Activated CD4-positive, CD25-positive, alpha-beta regulatory T cell treated with anti-CD3 and anti-CD28 coated beads, Interleukin-2, amount 50 U/mL, for 72 hours (primary cell): ENCODE measurements at places on chromosomes 6 and 20.
A peak's percentile ranks its signal among the peaks of the same experiment; 100 is the strongest.

DNA sequence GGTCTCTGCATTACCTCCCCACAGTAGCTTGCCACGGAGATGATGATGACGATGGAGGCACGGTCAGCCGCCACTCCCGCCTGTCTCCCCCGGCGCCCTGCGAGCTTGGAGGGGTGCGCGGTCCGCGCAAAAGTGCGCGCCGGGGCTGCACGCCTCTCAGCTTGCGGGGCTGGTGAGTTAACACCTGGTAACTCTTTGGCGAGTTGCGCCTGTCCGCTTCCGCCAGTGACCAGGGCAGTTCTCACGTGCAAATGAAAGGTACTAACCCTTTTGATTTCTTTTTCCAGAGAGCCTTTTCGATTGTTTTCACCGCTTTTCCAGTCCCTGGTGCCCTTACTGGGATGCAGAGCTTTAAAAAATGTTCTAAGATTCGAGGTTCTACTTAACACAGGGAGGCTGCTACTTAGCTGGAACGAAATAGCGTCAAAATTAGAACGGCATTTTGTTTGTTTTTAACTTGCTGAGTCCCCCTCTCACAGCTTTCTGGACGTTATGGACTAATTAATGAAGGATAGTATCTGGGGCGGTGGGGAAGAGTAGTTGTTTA is 6.2 kb downstream of the GRIK2 start:
- no peak for DNase-seq

GRCh38 chr6:14763139-14763538 is 482.7 kb upstream of the JARID2 start:
- DNase-seq, result no peak

DNA sequence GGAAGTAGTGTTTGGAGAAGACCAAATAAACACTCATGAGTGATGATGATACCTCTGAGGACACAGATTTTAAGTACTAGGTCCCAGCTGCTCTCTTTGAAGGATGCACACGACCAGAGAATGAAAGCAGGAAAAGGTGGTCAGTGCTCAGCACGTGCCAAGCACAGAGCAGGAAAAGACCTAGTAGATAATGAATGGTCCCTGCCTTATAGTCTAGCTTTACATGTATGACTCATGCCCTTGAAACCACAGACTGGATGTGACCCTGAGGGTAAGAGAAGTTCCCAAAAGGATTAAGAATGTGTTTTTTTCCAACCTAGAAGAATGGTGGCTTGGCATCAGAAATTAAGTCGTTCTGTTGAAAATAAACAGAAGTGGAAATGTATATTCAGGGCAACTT is 2.8 kb upstream of the MC3R start:
- no peak for DNase-seq

GRCh38 chr20:12965212-12965869 is 43.4 kb upstream of the SPTLC3 start:
- DNase-seq, result no peak

- no peak for DNase-seq
These were observed 280.5 kb downstream of the TFAP2B start for GRCh38 chr6:51099201-51099600.

GRCh38 chr20:49290608-49291191 is 12.8 kb upstream of the ZNFX1 start:
- no peak for DNase-seq

GRCh38 chr20:61117725-61118124 is 134.3 kb upstream of the CDH4 start:
- DNase-seq, result no peak

DNA sequence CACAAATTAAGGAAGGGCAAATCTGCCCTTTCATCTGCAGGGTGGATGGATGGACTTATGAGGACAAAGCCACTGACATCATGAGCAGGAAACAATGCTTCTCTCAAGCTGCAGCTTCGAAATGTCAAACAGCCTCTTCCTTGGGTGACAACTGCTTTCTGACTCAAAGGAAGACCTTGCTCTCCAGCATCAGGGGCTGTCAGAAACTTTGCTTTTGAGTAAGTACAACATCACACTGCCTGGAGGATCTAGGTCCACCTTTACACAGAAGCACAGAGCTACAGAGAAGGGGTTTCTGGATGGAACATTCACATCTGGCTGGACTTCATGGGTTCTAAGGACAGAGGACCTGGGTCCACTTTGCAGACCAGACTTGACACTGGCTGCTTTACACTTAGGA is 5.9 kb downstream of the CST1 start:
- no peak for DNase-seq

DNA sequence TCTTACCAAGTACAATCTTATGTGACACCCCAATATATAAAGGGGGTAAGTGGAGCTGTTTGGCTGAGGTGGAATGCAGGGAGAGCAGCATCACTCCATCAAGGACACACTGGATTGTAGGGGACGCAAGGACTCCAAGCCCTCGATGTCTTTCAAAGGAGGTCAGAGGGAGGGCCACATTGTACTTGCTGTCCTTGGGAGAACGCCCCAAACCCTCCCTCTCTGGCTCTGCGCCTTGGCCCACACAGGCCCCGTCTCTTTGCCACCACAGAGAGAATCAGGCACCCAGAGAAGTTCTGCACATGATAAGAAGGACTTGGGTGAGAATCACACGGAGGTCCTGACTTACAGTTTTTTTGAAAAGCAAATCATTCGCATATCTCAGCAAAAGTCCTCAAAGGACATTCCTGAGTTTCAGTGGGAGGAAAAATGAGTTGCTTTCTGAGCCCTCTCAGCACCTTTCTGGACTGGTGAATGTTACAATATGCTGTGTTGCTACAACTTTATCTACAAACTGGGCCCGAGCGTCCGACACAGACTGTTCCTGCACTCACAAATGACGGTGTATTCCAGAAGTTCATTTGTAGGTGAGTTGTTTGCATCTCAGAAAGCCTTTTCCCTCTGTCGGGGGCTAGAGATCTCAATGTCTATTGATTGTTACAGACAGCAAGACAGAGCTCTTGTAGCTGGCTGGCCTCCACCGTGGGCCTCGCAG is 92.5 kb upstream of the AKAP12 start:
- DNase-seq, result no peak

DNA sequence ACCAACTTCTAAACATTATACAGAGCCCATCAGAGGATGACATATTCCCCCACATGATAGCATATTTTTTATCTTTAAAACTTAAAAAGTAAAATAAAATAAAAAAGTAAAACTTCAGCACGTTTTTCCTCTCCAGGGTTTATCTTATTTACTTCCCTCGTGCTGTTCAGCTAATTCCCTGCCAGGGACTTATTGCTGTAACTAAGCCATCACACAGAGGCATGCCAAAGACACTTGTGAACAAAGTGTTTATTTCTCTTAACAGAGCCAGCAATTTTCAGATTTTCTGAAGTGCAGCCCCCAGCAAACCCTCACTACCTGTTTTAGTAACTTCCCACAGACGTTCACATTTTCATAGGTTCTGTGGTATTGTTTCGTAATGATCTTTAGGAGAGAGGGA is 293.8 kb downstream of the ZNF217 start:
- DNase-seq, result no peak

- DNase-seq, result no peak
These were observed 7.2 kb upstream of the PFDN4 start for GRCh38 chr20:54200487-54201267.

- no peak for DNase-seq
These were observed 51.8 kb downstream of the ABRACL start for GRCh38 chr6:139080255-139080920.

GRCh38 chr20:13402171-13402760 is 181.2 kb downstream of the ISM1 start:
- DNase-seq, result no peak

GRCh38 chr6:168165891-168166290 is 86.9 kb upstream of the FRMD1 start:
- no peak for DNase-seq

GRCh38 chr6:110950440-110950839 is 8.1 kb upstream of the GTF3C6 start:
- no peak for DNase-seq

DNA sequence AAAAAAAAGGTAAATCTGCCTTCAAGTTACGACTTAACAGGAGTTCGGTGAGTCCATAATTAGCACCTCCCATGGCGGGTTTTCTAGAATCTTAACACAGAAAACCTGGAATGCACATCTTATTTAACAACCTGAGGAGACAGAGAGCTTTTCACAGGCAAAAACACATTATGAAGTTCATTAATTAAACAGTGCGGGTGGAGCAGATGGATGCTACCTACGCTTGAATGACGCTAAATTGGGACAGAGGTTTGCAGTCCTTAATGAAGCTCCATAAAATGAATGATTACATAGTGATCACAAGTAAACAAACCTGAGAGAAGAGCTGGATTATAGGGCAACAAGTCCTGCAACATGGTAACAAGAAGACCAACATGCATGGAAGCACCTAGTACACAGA is 81.0 kb downstream of the INSM1 start:
- no peak for DNase-seq

DNA sequence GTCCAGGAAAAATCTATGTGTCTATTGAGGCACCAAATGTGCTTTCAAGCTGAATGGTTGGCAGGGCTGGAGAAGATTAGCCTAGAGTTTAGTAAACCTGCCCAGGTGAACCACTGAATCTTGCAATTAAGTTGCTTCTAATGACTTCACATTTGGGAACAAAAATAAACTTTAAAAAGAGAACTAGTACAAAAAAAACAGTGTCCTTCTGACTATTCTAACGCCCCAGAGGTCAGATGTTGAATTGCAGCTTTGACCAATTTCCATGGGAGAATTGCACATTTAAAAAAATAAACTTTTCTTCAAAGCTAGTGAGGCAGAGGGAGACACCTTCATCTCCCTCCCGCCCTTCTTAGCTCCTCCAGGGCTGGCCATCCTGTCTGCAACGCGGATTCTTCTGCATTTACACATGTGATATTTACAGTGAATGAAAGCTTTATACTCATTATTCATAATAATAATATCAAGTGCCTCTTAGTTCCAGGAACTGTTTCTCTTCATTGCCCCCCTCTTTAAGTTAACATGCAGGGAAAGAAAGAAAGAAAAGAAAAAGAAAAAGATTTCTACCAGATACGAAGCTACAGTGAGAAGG is 270.2 kb downstream of the SMOC2 start:
- no peak for DNase-seq

- no peak for DNase-seq
These were observed 59.1 kb downstream of the BLOC1S5 start for GRCh38 chr6:8005136-8005535.

DNA sequence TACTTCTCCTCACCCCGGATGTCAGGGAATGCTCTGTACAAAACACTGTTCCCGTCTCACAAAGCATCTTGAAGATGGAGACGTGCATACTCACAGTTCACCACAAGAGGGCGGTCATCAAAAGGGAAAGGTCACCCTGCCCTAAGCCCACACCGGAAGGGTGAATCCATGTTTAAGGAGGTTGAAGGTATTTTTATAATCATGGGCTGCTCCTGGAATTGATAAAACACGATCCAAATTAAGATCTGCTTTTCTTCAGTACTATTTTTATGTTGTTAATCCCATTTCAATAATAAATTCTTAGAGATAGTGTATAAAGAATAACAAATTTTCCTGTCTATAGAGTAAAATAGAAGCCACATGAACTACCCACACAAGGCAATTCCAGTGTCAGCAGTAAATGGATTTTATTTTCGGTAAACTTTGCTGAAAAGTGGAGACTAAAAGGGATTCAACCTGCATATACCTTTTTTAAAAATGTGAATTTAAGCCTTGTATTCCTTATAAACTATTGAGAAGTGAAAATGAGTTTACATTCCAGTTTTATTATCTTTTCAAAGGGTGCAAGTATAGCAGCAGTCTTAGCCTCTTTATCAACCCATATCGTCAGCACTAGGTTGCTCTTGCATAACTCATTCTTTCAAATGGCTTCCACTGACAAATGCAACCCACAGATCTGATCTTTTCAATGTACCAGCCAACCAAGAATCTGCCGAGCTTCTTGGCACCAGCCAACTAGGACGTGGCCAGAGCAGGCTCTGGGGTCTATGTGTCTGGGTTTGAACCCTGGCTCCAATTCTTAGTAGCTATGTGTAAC is 79.7 kb upstream of the MBOAT1 start:
- DNase-seq, result peak; percentile 78

DNA sequence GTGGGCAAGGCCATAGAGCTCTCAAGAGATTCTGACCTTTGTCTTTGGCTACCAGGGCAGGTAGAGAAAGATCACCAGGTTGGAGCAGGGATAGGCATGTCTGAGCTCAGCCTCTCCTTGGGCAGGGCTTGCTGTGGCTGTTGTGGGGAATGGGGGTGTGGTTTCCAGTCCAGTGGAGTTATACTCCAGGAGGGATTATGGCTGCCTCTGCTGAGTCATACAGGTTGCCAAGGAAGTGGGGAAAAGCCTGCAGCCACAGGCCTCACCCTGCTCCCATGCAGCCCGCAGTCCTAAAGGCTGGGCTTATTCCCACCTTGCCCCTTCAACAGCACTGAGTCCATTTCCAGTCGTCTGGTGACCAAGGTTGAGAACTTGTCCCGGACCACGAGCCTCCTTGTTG is 21.9 kb downstream of the MEP1A start:
- no peak for DNase-seq

DNA sequence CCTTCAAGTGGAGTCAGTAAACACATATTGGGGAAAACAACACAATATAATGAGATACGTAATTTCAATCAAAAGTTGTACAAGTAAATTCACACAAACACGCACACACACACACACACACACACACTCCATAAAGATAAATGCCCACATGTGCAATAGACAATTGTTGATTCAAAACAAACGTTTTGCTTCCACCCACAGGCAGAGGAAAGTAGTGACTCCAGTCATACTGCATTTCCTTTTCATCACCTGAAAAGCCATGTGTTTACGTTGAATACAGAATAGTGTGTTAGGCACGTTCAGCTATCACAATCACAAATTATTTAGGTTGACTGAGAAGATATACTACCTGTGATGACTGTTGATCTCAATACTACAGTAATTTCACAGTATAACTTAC is 443.8 kb upstream of the MANEA start:
- DNase-seq, result no peak

GRCh38 chr20:25272223-25273000 is 24.5 kb downstream of the PYGB start:
- DNase-seq, result no peak

DNA sequence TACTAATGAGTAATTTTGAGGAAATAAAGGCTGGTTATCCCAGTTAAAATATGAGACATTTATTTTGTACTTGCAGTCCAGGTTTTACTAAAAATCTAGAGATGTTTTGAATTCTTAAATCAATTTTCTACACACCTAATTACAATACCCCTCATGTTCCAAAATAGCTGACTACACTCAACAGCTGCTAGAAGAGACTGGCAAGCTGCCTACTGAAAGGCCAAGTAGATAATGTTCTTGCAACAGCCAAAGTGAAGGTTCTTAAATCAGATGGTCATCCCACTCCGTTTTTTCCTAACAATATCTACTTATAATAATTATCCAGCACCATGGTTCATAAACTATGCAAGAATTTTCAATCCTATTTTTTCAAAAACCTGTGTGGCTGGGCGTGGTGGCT is 69.0 kb downstream of the DTNBP1 start:
- DNase-seq, result no peak

DNA sequence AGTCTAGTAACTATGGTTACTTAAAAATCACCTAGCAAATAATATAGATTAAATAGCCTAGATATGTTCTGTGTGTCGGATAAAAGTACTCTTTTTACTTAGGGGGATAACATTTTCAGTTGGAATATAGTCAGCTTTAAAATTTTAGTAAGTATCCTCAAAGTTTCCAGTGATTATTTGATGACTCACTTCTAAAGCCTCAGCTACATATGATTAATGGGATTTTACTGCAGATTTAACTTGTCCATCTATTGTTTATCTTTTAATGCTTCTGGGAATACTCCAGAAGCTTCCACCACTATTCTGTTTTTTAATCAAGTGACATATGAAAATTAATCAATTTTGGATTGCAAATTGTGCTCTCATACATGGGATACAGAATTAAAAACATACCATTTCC is 8.7 kb upstream of the TENT5A start:
- no peak for DNase-seq
